ENCODE measurements at places on chromosomes 2 and 18. TPM values are rescaled to one million over a fixed set of nuclear protein-coding genes. Genes with fewer than 3 reads are reported as not detected.

DNA sequence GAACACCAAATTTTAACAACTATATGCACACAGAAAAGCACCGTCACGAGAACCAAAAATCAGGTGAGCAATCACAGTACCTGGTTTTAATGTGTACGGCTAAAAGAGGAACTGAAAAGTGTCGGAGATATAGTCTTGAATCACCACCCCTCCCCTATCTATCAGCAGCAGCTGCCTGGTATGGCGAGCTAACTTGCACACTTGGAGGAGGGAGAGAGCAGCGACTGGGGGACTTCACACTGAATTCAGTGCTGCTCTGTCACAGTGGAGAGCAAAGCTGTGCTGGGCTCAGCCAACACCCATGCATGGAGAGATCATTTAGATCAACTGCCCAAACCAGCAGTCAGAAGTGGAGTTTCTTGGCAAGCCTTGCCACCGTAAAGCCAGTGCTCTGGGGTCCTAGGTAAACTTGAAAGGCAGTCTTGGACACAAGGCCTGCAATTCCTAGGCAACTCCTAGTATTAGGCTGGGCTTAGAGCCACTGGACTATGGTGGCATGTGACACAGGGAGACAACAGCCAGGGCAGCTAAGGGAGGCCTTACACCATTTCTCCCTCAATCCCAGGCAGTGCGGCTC, 89.2 kb upstream of the CD226 start:
- H3K27me3 ChIP-seq: no peaks in the 10 kb centered on the region
- no peaks in the 10 kb centered on the region for H3K4me1 ChIP-seq
- DNase-seq: no peak
- H3K36me3 ChIP-seq: peaks cover 2% of the 10 kb centered on the region
- no peak overlapping the region for H3K4me3 ChIP-seq

- peaks cover 27% of the 10 kb centered on the region for H3K4me1 ChIP-seq
- H3K27ac ChIP-seq: no peak overlapping the region
- no peaks in the 10 kb centered on the region for H3K27me3 ChIP-seq
- DNase-seq: peak; percentile 18
- H3K36me3 ChIP-seq: no peaks in the 10 kb centered on the region
These were observed 235.8 kb downstream of the TPGS2 start for GRCh38 chr18:36593001-36593400.

DNA sequence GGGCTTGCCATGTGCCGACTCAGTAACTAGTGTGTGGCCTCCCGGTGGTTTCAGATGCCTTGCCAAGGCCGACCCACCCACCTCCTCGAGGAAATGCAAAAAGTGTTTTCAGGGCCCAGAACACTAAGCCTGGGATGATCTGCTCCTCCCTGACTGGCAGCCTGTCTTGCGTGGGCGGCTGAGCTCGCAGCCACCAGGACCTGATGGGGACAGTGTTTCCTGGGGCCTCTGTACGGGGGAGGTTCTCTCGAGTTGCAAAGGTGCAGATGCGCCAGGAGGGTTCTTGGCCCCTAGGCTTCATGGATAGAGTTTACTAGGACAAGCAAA, 85.2 kb downstream of the GLI2 start:
- H3K4me1 ChIP-seq: peaks cover 42% of the 10 kb centered on the region
- H3K36me3 ChIP-seq: no peaks in the 10 kb centered on the region
- peak; percentile 80 for DNase-seq

- H3K27ac ChIP-seq: no peak overlapping the region
- no peak for DNase-seq
- no peaks in the 10 kb centered on the region for H3K36me3 ChIP-seq
- no peaks in the 10 kb centered on the region for H3K27me3 ChIP-seq
- H3K4me1 ChIP-seq: no peaks in the 10 kb centered on the region
- H3K4me3 ChIP-seq: no peak overlapping the region
These were observed 152.6 kb upstream of the CYP26B1 start for GRCh38 chr2:72300147-72300684.

DNA sequence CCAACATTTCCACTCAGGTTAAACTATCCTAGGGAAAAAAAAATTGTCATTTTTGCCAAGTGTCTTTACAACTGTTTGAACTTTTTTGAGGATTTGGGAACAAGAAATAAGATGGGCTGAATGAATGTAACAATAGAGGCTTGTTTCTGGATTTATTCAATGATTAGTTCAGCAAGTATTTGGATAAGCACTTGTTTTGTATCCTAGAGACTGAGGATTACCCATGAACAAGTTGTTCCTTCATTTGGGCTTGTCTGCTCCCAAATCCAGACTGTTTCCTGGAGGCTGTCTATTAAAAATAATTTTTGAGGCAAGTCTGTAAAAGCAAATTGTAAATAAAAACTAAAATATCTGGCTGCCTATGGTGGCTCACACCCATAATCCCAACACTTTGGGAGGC, 62.0 kb upstream of the CSRNP3 start:
- no peak overlapping the region for H3K4me3 ChIP-seq
- H3K36me3 ChIP-seq: no peaks in the 10 kb centered on the region
- no peak for DNase-seq
- H3K4me1 ChIP-seq: peaks cover 5% of the 10 kb centered on the region

DNA sequence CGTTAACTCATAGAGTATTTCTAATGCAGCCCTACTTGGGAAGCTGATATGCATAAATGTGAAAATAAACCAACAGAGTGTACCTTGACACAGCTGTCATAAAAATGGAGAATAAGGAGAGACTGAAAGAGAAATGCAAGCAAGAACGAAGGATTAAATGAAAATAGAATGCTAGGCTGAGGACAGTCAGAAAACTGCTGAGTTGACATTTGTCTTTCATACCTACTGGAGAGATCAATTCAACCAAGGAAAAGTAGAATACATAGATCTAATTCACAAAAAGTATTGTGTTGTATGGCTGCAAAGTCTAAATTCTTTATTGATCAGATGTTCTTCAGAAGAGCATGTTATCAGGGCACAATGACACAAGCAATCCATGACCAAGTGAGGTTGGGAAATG, 112.0 kb downstream of the EPHA4 start:
- H3K27me3 ChIP-seq: no peaks in the 10 kb centered on the region
- no peaks in the 10 kb centered on the region for H3K4me1 ChIP-seq
- H3K4me3 ChIP-seq: no peak overlapping the region

SLC5A7 gene
- 0.05 TPM for total RNA-seq

NAPG gene
- total RNA-seq: 33.2 TPM

FER1L5 gene
- total RNA-seq: 0.19 TPM

CTAGE1 gene
- total RNA-seq: 0.12 TPM

PJVK gene
- total RNA-seq: 2.4 TPM
